ENCODE measurements at places on chromosomes 11 and 22.

DNA sequence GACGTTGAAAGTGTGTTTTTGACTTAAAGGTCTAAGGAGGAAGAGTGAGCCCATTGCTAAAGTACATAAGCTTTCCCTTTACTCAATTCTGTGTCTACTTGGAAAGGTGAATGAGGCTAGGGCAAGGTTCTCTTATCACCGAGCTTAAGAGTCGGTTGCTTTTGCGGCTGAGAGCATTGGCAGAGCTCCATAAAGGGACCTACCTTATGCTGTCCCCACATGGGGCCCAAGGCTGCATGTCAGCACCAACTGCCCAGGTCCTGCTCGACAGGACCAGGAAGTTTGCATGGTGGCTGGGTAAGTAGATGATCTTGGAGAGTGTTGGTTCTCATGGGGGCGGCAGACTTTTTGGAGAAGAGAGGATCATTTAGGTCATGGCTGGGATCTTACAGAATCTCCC, 91.2 kb downstream of the ZBTB16 start:
- DNase-seq: no peak

DNA sequence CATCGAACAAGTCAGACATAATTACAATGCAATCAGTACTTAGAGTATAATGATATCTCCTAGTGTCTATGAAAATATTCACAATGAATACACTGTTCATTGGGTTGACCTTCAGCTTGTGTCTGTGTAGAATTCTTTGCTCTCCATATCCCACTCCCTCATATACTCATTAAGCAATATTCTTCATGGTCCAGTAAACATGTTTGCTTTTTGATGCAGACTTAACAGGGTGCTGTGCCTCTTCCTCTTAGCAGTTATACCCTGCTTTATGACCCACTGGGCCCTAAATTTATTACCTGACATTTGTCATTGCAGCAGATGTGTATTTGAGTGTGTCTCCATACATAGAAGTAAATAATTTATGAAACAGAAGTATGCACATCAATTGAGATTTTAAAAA, 352.5 kb upstream of the CCDC179 start:
- no peak for DNase-seq

GRCh38 chr22:17783312-17783711, 9.0 kb upstream of the BID start:
- DNase-seq: no peak

GRCh38 chr11:132992838-132993631, 539.3 kb downstream of the OPCML start:
- DNase-seq: no peak

- no peak for DNase-seq
These were observed 1.4 kb downstream of the TMEM9B start for GRCh38 chr11:8962841-8963240.

- DNase-seq: no peak
These were observed 4.8 kb upstream of the SLC39A13 start for GRCh38 chr11:47403571-47403970.

DNA sequence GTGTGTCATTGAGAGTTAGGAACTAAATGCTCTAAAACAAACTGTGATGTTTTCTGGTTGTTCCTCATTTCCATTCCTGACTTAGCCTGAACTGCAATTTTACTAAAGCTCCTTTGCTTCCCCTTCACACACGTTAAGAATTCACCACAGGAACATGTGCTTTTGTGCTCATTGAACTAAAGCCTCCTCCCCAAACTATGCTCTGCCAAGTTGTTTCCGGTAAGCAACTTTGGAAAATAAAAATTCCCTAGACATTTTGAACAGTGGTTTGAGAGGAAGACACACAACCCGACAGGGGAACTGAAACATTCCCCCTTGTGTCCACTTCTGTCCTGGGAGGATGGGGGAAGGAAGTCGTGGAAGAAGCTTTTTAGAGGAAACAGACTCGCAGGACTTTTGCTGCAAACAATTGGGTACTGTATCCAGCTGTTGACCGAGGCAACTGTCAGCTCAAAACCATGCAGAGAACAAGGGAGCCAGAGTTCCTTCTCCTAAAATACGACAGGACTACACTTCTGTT, 66.9 kb downstream of the GAB2 start:
- no peak for DNase-seq

DNA sequence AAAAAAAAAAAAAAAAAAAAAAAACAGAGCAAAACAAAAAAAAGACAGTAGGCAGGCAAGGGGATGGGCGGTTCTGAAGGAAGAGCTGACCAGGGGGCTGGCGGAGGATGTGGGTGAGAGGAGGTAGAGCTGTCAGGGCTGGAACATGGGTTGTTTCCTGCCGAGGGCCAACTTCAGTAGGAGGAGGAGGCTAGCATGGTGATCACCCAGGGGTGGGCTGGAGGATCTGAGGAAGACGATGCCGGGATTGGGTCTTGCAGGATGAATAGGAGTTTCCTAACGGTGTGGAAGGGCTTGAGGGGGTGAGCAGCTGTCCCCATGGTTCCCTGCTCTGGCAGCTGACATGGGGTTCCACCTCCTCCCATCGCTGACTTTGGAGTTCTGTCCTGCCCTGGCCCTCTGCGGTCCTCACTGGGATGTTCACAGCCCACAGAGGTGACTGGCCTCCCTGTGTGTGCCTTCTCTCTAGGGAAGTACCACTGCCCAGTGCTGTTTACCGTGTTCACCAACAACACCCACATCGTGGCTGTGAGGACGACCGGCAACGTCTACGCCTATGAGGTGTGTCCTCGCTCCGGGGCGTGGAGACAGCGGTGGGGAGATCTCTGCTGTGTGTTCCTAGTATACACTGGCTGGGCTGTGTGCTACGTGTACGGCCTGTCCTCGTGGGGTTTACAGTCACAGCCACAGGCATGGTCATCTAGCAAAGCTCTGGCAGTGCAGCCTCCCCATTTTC, 15.2 kb downstream of the PPIL2 start:
- no peak for DNase-seq

GRCh38 chr11:85694385-85694980, 8.5 kb upstream of the CCDC89 start:
- DNase-seq: peak; percentile 8

DNA sequence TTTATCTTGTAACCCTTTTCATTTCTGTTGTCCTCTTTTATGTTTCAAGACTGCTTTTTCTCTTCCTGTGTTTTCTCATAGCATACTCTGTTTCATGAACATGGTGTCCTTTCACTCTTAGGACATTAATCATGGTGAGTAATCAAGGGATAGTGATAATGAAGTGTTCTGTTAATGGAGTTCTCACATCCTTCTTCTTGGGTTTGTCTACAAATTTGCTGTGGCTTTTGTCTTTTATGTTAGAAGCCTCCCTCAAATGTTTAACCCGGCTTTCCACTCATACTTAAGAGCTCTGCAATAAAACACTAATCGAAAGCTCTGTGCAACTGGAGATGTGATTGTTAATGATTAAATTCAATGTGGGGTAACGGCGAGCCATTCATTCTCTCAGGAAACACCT, 593.6 kb downstream of the NELL1 start:
- DNase-seq: no peak
